ENCODE measurements at places on chromosomes 11 and 22.

- no peak for DNase-seq
Measured at GRCh38 chr11:27599217-27599616, 92.6 kb upstream of the LIN7C start.

DNA sequence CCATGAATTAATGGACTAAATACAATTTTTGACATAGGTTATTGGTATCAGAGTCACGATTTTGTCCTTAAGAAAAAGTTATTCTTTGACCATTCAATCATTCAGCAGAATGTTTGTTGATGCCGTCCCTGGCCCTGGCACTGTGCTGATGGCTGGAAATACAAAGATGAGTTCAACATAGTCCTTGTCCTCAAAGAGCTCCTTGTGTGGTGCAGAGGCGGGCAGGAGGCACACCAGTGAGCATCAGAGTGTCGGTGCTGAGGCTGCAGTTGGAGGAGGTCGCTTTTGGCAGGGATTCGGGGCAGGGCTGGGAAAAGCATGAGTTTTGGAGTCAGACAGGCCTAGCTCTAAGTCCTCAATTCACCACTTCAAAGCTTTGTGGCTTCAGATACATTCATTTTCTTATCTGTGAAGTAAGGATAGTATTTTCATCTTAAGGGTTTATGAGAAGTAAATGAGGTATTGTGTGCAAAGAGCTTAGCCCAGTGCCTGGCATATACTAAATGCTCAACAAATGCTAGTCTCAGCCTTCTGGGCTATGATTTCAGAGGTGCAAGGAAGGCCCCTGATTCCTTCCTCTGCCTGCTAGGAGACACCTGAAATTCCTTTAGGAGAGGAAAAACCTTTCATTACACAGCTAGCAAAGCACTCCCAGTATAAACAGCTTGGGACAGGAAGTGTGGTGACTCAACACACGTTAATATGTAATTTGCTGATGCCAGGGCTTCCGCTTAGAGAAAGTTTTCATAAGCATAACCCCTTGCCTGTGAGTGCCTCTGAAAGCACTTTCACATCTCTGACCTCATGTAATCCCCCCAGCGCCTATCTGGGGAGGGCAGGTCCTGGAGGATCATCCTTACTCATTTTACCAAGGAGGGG, 113.8 kb downstream of the NECTIN1 start:
- DNase-seq, result peak; percentile 81

DNA sequence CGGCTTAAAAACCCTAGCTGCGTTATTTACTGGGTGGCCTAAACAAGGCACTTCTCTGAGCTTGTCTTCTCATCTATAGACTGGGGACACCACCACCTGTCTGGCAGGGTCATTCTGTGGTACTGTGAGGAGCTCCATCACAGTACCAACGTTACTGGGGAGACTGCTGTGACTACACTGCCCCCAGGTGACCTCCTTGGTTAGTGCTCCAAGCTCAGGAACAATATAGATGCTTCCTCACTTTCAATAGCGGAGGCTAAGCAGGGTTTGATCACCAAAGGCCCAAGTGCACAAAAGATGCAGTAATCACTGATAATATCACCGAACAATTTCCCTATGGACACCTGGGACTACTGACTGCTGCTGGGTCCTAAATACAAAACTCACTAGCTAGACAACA, 18.8 kb downstream of the PRPF19 start:
- peak; percentile 53 for DNase-seq

DNA sequence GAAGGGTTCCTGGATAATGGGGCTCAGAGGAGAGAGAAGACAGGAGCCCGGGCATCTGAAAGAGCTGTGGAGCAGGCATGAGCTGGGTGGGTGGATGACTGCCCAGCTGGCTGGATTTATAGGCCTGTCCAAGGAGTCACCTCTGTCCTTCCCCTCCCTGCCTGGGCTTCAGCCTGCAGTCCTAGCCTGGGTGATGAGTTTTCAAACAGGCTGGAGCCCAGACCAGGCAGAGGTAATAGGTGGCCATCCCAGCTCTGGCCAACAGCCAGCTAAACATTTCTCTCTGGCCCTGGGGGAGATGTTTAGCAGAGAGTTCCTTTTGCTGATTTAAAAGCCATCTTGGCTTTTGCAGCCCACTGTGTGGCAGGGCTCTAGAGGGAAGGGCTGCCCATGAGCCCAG, 5.4 kb downstream of the C11orf96 start:
- DNase-seq, result no peak

Measured in fibroblast of villous mesenchyme (primary cell).